GM23248 (cell line): ENCODE measurements at places on chromosomes 6 and 20. TPM values are rescaled to one million over a fixed set of nuclear protein-coding genes. Genes with fewer than 3 reads are reported as not detected.

DNA sequence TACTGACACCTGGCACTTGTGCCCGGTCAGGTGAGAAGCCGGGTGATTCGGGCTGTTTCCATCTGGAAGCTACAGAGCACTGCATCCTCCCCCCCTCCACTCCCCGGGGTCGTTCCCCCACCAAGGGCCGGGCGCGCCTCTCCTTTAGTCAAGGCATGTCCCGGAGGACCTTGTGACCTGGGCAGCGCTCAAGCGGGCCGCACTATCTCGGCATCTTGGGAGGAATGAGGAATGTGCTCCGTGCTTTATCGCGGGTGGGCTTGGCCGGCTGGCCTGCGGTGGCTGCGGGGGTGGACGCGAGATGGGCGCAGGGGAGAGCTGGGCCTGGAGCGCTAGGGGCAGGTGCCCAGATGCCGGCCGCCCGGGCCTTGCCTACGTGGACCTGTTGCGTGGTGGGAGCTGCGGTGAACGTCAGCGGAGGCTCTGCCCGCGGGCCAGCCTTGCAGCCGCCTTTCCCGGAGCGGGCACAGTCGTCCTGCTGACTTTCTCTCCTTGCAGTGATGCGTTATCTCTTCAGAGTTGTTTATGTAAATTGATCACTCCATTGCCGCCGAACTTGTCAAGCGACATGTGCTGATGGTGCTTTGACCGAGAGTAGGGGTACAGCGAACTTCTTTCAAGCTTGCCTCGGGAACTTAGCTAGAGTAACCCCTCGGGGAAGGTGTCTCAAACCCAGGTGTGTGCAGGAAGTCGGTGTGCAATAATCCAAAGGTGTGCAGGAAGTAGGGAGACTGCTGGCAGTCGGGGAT lies 1.1 kb downstream of the LRRC1 start:
- peak; percentile 62 for DNase-seq

- no peak for DNase-seq
Observed at GRCh38 chr6:133585978-133586377, 302.9 kb upstream of the TCF21 start.

DNA sequence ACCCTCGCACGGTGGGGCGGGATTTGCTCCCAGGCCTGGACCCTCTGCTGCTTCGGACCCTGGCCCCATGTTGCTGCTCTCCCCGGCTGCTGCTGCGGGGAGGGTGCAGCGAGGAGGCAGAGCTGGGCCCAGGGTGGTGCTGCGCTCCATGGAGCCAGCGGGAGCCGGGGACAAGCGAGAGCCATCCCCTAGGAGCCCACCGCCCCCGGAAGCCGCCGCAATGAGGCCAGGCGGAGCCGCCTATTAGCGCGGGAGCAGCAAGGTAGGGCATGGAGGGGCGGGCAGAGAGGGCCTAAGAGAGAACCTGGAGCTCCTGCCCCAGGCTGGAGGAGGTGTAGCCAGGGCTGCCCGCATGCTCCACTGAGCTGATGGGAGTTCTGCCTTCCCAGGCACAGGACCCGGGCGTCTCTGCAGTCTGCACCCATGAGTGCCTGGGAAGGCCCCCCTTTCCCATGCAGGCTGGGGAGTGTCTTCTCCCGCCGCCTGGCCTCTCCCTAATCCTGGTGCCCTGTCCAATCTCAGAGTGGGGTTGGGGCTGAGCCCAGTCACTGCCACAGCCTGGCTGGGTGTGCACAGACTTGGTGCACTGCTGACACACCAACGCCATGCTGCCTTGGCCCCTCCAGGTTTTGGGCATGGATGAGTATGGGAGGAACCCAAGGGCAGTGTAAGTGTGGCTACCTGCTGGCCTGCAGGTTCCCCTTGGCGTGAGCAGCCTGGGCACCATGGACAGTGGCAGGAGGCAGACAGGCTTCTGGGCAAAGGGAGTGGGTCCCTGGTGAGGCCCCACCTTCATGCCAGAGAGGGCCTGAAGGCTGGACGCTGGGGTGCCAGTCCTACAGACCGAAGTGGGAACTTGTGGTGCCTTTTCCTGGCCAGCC lies 360.6 kb upstream of the MAP3K7 start:
- no peak for DNase-seq

Gene SDCBP2
- total RNA-seq, result 4.9 and 5.5 TPM in 2 replicates

DNA sequence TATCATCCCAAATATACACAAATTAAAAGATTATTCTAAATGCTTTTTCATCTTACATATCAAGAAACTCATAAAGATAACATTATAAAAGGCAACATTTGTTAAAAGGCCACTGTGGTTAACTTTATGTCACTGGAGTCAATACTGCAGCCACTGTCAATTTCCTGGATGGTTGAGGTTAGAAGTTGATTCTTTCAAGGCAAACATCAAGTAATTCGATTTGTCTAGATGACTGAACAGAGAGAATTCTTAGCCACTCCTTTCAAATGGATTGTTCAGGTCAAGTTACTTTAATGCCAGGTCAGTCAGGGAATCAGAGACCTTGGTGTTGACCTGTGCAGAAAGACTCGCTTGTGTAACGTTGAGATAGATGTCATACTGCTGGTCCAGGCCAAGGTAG lies 44.4 kb upstream of the SIM1 start:
- DNase-seq, result no peak

Gene DNAH8
- not detected in 2 replicates for total RNA-seq

Gene BTBD3
- 30.5 and 33.8 TPM in 2 replicates for total RNA-seq
